HepG2 (cell line): ENCODE measurements at places on chromosomes 4 and X. TPM values are rescaled to one million over a fixed set of nuclear protein-coding genes. Genes with fewer than 3 reads are reported as not detected.

FGF5 gene
- total RNA-seq = not detected in 2 replicates

CYP2U1 gene
- 1.9 and 3.4 TPM in 2 replicates for total RNA-seq

TCEAL2 gene
- not detected in 2 replicates for total RNA-seq

CTAG2 gene
- not detected in 2 replicates for total RNA-seq

CSAG3 gene
- total RNA-seq = not detected in 2 replicates

FRG2 gene
- total RNA-seq = not detected in 2 replicates

XAGE1A gene
- not detected in 2 replicates for total RNA-seq

CT45A5 gene
- total RNA-seq = not detected in 2 replicates

GYPE gene
- total RNA-seq = not detected in 2 replicates

CSN1S1 gene
- not detected in 2 replicates for total RNA-seq

MED28 gene
- total RNA-seq = 65.7 and 96.5 TPM in 2 replicates

- DNase-seq = no peak
Observed at GRCh38 chrX:13383907-13384306, 64.1 kb upstream of the ATXN3L start.

GRCh38 chrX:46601283-46601682 is 27.7 kb downstream of the CHST7 start:
- DNase-seq = no peak

GRCh38 chr4:139643042-139643895 is 22.4 kb upstream of the MGST2 start:
- no peak for DNase-seq

DNA sequence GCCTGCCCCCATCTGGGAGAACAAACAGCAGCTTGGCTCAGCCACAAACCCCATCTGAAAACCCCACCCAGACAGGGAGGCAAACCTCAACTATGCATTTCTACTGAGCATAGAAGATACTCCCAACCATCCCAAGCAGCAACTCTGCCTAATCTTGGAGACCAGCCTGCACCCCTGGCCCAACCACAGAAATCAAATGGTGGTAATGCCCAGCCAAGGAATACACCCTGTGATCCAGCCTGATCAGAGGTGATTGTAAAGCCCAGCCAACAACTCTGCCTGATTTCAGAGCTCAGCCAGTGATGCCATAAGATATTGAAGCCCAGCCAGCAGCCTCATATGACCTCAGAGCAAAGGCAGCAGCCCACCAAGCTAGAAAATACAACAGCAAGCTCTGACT is 19.8 kb downstream of the TMLHE start:
- DNase-seq = no peak

GRCh38 chr4:1022739-1023066 is 11.3 kb downstream of the FGFRL1 start:
- no peak for DNase-seq

- peak; percentile 35 for DNase-seq
Observed at GRCh38 chrX:40176351-40177116, 78.8 kb upstream of the BCOR start.

GRCh38 chrX:9316096-9316495 is 148.8 kb upstream of the TBL1X start:
- no peak for DNase-seq

- DNase-seq = no peak
Observed at GRCh38 chrX:81890521-81890920, 688.6 kb downstream of the SH3BGRL start.

- no peak for DNase-seq
Observed at GRCh38 chr4:79050541-79050880, 111.3 kb upstream of the PAQR3 start.

DNA sequence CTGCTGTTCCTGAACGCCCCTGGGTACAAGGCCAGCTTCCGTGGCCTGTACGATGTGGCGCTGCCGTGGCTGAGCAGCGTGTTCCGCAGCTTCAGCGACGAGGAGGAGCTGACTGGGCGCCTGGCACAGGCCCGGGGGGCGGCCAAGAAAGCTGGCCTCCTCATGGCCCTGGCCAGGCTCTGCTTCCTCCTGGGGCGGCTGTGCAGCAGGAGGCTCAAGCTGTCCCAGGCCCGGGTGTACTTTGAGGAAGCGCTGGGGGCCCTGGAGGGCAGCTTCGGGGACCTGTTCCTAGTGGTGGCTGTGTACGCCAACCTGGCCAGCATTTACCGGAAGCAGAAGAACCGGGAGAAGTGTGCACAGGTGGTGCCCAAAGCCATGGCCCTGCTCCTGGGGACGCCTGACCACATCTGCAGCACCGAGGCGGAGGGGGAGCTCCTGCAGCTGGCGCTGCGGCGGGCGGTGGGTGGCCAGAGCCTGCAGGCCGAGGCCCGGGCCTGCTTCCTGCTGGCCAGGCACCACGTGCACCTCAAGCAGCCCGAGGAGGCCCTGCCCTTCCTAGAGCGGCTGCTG is 28.2 kb downstream of the SH3TC1 start:
- DNase-seq = no peak

DNA sequence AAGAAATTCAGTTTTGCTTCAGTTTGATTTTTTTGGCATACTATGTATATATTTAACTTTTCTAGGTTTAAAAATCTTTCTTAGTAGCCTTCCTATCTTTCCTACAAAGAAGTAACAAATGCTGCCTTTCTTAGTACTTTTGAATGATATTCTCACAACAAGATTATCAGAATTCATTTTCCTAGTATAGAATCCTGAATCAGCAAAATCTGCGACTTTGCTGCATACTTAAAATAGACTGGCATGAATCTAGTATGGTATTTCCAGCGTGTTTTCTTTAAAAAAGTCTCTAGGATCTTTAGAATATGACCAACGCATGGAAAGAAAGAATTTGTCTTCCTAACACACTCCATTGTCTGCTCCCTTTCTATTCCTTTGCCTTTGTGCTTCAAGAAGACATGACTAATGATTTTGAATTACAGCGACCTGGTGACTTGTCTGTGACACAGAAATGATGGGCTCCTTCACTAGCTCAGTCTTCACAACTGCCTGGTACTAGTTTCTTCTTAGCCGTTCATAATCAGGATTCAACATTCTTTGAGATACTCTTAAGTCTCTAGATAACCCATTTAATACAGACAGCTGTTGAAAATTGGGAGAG is 349.8 kb downstream of the PPARGC1A start:
- no peak for DNase-seq

DNA sequence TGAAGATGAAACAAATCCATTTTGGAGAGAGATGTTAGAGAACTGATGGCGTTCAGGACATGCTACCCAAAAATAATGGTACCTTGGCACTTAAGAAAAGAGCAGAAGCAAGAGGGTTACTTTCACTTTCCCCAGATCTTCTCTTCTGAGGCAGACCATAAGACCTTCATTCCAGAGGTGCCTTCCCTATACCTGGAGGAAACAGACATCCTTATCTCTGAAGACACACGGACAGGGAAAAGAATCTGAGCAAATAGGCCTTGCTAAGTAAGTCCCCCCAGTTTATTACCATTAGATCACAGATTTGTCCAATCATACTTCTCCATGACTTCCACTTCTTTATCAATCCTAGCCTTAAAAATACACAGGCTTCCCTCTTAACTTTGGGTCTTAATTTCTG is 2.0 kb upstream of the FGF2 start:
- no peak for DNase-seq

- DNase-seq = no peak
Observed at GRCh38 chr4:39770471-39770870, 72.5 kb downstream of the UBE2K start.

DNA sequence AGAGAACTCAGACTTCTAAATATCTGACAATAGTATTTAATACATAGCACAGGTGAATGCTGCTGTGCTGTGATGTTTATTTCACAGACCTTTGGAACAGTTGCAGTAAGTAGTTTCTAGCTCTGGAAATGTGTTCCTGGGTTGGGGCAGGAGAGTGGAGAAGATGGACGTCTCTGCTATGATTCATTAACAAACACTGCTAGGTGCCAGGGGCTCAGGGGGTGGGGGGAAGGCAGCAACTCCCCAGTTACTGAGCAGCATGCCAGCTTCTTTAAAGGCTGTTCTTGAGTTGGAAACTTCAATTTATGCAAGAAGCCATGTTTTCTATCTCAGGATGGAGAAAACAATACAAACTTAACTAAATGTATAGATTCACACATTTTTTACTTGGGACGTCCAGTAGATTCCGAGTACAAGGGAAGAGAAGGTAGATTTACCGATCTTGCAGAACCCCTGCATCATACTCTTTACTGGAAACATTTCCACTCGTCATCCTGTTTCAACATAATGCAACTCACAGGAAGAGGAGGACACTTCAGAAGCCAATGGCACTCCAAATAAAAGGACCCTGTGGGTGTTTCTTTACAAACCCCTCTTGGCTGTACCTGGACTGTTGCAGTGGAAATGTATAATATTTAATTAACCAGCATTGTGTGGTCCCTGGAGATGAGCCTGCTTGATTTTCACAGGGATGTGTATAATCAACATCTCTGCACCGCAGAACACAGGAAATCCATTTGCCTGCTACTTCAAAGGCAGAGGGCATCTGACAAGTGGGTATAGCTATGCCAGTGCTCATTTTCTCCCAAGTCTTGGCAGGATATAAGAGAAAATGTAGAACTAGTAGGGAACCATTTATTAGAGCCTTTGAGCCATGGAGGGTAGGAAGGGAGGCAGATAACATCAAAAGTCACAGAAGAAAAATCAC is 171.4 kb downstream of the SH3KBP1 start:
- no peak for DNase-seq

DNA sequence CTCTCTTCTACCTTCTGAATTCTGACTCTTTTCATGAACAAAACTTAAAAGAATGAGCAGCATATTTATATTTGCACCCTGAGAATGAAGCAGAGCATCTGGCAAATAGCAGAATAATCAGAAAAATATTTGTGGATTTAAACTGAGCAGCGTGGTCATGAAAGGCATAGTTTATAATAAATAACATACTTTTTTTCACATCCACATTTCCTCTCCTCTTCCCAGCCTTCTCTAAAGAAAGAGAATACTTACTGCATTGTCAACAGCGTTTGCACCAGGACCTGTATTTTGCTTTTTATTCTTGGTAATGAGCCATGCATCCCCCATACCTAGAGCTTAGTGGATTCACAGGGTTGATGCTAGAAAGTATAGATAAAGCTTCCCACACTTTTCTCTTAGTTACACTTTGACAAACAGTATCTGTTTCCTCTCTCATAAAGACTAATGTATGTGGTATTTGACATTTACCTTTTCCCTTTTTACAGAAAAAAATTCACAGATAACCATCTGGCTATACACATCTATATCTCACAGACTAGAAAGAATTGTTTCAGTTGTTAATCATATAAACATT is 131.5 kb downstream of the PRSS12 start:
- no peak for DNase-seq

DNA sequence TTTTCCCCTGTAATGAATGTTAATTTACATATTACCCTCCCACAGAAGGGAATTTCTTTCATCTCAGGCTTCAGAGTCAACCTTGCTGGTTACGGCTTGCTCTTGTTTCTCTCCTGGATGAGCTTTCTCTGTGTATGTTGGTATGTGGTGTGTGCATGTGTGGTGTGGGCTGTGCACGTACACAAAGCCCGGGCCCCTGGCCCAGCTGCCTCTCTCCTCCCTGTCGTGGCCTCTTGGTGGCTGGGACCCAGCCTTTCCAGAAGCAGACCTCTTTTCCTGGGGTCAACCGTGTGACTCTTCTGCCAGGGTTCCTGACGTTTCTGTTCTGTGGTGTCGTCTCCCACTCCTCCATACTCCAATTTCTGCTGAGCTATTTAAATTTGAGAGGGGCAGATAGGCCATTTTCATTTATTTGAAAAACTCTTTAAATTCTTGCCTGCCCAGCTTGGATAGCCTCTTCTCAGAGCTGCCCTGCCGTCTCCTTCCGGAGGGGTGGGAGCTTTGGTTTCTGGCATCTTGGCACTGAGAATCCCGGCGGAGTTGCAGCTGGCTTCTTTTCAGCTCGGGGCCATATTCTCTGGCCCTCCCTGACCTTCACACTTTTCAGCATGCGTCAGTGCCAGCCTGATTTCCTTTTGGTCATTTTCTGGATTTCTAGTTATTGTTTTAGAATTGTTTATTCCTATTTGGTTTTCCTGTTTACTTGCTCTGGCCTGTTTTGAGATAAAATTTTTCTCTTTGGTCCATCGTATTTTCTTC is 25.1 kb downstream of the FHDC1 start:
- no peak for DNase-seq

DNA sequence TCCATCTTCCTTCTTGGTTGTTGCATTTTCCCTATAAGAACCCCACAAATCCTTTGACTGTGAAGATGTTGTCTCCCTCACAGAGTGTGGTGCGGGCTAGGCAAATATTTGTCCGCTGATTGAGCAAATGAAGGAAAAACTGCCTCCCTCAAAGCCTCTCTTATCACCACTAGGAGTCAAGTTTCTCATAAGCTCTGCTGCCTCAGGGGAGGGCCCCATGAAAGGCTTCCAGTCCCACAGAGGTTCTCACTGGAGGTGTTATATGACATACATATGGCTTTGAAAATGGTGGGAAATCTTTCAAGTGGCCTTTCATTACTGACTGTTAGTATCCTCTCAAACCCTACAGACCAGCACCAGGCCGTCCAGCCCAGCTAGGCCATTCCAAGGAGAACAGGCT is 9.3 kb downstream of the VGLL1 start:
- DNase-seq = no peak

DNA sequence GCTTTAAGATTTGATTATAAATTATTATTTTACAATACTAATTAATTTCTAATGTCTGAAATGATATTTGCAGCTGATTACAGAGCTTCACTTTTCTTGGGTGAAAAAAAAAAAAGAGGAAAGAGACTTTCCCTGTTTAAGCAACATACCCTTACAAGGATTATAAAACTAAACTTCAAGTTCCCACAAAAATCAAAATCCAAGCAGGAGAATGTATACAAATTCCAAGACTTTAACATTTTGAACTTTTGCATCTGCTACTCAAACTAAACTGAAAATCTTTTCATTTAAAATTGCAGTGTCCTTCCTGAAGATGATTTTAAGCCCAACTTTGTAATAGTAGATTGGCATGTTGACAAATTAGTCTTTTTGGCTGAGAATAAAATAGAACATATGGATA is 742.4 kb upstream of the INTU start:
- no peak for DNase-seq

DNA sequence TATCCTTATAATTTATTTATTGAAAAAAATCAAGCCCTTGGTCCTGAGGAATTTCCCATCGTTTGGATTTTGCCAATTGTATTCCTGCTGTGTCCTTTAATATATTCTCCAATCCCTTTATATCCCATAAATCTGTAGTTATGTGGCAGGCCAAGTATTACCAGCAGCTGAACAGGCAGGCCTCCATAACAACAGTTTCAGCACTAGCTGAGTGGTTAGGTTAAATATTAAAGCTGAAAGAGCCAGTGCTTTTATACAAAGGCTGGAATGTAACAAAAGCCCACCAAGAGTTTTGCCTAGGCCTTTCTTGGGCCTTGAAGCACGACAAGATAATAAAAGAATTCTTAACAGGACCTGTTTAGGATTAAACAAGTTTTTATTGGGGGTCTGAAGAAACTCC is 366.6 kb upstream of the GALNT7 start:
- no peak for DNase-seq

DNA sequence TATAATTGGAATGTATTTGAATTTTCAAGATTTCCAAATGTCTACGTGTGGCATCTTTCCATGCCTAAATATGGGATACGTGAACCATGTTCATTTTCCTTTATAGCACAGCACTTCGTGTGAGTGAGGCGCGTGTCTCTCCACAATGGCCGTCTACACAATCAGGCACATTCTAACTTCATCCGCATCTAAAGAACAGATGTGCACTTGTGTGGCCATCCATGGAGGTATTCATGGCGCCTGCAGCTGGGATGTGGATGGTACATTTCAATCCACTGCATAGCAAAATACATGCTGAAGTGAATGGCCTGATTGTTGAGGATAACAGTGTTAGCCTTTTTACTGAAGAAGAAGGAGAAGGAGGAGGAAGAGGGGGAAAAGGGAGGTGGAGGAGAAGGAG is 34.5 kb upstream of the TRIM2 start:
- DNase-seq = no peak

GRCh38 chr4:88163336-88163735 is 4.9 kb upstream of the ABCG2 start:
- no peak for DNase-seq

GRCh38 chrX:110276778-110277177 is 41.1 kb downstream of the AMMECR1 start:
- DNase-seq = no peak
